Activated T-helper 1 cell treated with Interleukin-2 at 50 U/mL for 16 hours (primary cell): ENCODE measurements at places on chromosomes 12 and 14.

- DNase-seq: no peak
Measured at GRCh38 chr12:105967038-105967776, 171.5 kb downstream of the NUAK1 start.

DNA sequence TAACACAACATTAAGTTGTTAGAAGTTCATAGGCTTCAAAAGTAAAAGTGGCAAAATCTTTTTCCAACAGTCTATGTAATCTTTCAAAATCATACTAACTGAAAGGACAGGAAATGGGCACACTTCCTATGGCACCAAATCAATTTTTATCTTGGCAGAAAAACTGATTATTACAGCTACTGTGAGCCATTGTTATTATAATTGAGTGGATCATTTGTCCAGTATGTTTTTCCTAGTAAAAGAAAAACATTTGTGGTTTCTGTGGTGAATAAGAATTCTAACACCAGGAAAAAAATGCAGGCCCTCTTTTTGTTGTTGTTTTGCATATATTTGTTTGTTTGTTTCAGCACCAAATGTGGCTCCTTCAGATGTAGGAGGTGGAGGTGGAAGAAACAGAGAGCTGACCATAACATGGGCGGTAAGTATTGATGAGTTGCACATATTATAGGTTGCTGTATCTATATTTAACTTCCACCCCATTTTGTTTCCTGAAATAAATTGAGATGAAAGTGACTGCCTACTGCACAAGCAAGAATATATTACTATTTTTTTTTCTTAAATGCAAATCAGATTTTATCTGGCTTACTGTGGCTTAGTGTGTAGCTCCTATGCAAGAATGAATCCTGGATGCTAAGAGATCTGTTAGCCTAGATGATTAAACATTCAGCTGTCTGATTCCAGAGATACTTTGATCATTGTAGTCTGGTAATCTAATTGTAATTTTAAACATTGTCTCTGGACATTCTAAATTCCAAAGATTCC lies 174.1 kb upstream of the PDZRN4 start:
- DNase-seq: no peak

DNA sequence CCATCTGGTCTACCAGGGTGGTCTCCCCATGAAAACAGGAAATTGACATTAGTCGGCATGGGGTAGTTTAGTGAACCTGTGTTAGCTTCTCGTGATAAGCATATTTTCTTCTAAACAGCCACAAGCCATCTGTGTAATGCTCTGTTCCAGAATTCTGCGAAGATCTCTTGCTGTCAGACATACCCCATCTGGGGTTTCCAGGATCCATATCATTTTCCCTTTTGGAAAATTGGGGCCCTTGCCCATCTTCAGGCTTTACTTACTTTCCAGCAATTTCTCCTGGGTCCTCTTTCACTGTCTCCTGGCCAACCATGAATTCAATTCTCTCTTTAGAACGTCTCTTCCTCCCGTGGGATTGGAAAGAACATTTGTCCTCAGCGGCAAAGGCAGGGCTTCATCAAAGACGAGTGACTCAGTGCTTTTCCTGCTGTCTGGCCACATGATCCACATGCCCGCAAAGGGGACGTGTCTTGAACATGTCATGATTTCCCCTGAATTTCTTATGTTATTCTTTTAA lies 21.4 kb upstream of the NCOR2 start:
- peak; percentile 7 for DNase-seq

- DNase-seq: no peak
Measured at GRCh38 chr12:58347691-58348090, 406.3 kb downstream of the ATP23 start.

GRCh38 chr14:103260629-103261124 lies 73.4 kb upstream of the EIF5 start:
- no peak for DNase-seq
